CD4-positive, alpha-beta T cell treated with Interleukin-15 for 4 hours (primary cell): ENCODE measurements at places on chromosomes 5 and 9.

DNA sequence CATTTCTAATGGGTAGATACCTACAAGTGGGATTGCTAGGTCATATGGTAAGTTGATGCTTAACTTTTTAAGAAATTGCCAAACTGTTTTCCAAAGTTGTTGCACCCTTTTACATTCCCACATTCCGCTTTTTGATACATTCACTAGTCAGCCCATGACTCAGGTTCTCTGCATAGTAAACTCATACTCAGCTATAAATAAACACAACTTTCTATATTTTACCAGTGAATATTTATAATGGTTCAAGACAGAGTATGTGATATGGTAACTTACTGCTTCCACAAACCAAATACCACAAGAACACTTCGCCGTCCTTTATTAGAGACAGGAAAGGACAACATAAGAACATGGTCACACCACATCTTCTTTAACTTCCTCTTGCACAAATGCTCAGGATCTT lies 54.0 kb downstream of the PLPP1 start:
- no peak for DNase-seq

- no peak for DNase-seq
These were observed 110.2 kb downstream of the ANXA2R start for GRCh38 chr5:42929871-42930270.

DNA sequence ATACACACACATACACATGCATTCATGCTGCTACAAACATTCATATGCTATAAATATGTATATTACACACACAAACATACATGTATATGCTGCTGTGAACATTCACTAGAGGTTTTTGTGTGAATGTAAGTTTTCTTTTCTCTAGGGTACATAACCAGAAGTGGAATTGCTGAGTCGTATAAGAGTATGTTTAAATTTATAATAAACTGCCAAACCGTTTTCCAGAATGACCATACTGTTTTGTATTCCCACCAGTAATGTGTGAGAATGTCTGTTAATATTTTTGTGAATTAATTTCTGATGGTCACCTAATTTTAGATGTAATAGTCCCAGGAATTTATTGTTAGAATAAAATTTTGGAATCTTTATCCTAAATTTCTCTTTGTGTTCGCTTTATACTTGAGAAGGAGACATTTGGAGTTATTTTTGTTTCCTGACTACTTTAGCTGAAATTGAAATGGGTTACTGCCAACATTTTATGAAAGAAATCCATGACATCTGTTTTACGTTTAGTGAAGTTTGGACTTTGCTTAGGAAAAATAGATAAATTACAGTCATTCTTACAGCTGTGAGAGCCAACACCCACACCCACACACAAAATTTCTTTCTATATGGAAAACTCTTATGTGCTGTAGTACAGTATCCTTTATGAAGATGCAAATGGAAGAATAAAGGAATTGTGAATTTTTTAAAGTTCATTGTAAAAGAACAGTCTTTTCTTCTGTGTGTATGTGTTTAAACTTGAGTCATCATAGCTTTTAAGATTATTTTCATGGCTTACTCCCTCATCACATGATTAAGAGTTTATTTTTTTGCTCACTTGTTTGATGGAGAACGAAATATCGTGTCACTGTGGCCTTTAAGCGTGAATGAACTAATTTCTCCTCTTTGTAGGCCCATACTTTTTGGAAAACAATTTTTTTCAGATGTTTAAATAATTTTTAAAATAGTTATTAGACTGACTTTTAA lies 24.3 kb downstream of the CENPP start:
- no peak for DNase-seq

GRCh38 chr5:158812408-158812807 lies 287.3 kb downstream of the EBF1 start:
- DNase-seq: peak; percentile 13

GRCh38 chr5:151150471-151151262 lies 6.9 kb downstream of the ANXA6 start:
- peak; percentile 80 for DNase-seq

GRCh38 chr5:128905568-128906110 lies 59.6 kb upstream of the SLC27A6 start:
- peak; percentile 57 for DNase-seq

- DNase-seq: no peak
These were observed 120.1 kb upstream of the MTAP start for GRCh38 chr9:21682381-21682780.

DNA sequence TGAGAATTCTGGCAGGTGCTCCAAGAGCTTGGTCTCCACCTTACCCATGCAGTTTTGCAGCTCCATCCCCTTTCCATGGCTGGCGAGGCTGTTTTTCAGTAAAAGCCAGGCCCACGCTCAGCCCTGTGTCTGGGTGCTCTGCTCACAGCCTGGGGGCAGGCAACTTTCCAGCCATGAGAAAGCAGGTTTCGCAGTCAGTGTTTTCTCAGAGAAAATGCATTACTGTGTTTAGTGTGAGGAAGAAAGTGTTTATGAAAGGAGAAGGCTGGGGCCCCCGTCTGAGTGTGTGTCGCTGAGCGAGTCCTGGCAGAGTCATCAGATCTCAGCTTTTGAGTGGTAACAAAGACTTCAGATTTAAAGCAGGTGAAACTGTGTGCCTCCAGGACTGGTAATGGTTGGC lies 248.1 kb downstream of the IRX1 start:
- no peak for DNase-seq

DNA sequence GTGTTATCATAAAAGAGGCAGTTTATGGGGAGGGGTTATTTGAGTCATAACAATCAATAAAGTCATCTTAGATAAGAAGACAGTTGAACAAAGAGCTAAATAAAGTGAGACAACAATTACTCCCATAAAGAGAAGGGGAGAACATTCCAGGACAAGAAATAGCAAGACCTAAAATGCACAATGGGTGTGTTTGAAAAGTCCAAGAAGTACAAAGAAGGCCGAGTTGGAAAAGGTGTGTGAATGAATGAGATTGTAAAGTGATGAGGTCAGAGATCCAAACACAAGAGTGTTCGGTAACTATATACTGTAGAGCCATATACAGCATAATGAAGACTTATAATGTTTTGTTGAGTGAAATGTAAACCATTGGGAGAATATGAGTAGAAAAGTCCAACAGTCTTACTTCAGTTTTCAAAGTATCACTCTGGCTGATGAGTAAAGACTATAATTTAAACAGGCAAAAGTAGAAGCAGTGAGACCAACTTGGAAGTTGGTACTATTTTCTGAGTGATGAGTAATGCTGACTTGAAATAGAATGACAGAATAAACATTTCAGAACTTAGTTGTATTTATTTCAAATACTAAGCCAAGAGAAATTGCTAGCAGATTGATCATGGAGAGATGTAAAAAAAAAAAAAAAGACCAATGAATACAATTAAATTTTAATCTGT lies 868.7 kb upstream of the CDH9 start:
- no peak for DNase-seq

DNA sequence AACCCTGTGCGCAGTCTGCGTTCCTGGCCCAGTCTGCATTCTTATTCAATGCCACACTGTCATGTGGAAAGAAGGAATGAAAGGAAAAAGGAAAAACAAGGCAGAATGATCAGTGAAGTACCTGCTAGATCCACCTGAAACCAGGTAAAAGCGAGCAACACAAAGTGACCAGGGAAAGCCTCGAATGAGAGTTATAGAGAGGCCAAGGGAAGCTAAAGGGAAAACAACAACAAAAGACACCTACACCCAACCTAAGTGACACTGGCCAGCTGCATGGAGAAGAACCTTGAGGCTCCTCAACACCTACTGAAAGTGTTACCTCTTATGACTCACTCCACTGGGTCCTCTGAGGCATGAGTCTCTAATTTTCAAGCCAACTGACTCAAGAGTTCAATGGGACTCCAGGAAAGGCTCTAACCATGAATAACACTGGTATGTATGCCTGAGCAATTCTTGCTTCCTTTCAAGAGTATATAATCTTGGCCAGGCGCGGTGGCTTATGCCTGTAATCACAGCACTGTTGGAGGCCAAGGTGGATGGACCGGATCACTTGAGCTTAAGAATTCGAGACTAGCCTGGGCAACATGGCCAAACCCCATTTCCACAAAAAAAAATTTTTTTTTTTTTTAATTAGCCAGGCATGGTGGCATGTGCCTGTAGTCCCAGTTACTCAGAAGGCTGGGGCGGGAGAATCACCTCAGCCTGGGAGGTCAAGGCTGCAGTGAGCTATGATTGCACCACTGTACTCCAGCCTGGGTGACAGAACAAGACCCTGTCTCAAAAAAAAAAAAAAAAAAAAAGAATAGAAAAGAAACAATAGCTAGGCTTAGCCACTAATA lies 29.0 kb downstream of the MTMR12 start:
- peak; percentile 35 for DNase-seq

DNA sequence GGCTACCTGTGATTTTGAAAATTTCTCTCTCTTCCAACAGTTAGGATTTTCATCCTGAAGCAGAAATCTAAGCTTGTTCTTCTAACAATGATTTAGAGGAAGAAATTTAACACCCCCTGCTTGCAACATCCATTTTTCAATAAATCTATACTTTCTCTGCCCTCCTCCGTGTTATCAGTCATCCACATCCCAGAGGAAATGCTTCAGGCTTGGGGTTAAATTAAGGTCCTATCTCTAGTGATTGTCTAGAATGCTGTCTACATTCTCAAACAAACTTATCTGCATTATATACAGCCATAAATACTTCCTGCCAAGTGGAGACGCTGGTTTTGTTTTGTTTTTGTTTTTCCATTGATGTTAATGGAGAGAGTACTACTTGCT lies 371.0 kb downstream of the CSNK1G3 start:
- DNase-seq: no peak

GRCh38 chr9:86821006-86821845 lies 126.1 kb downstream of the GAS1 start:
- no peak for DNase-seq

DNA sequence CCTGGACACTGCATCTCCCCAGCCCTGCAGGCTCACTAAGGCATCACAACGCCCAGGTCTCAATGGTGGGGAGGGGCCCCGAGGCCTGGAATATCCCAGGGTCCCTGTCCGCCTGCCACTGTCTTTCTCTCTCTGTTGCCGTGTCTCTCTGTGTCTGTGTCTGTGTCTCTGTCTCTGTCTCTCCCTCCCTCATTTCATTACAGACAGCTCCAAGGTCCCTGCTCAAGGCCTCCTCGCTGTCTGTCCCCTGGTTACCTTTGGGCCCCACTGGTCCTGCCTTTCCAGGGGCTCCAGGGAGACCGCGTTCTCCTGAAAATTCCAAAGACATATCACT lies 3.2 kb downstream of the FCN1 start:
- no peak for DNase-seq

- no peak for DNase-seq
These were observed 18.2 kb upstream of the ESM1 start for GRCh38 chr5:55003432-55004065.

- DNase-seq: no peak
These were observed 52.0 kb downstream of the CEMIP2 start for GRCh38 chr9:71716138-71716909.

- DNase-seq: no peak
These were observed 275.1 kb upstream of the MPDZ start for GRCh38 chr9:13554626-13555025.

GRCh38 chr5:180287868-180288267 lies 4.0 kb downstream of the MAPK9 start:
- DNase-seq: no peak

DNA sequence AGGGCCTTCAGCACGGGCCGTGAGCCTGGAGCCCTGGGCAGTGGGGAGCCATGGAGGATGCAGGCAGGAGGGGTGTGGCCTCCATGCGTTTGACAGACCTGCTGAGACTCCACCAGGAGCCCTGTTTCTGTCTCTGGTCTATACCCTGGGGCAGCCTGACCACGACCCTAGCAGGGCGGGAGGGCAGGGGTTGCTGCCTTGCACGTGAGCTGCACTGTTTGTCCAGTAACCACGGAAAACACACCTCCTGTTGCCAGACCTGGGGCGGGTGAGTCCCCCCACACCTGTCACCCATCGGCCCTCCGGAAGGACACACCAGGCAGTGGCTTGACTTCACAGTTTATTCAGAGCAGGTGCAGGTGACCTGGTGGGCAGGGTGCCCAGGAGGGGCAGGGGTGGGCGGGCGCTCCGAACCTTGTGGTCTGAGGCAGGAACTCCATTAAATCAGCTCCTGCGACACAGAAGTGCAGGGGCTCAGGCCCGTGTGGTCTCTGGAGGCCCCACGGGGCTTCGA lies 3.9 kb downstream of the LCN8 start:
- no peak for DNase-seq

GRCh38 chr5:150101023-150101422 lies 14.7 kb upstream of the CSF1R start:
- no peak for DNase-seq

DNA sequence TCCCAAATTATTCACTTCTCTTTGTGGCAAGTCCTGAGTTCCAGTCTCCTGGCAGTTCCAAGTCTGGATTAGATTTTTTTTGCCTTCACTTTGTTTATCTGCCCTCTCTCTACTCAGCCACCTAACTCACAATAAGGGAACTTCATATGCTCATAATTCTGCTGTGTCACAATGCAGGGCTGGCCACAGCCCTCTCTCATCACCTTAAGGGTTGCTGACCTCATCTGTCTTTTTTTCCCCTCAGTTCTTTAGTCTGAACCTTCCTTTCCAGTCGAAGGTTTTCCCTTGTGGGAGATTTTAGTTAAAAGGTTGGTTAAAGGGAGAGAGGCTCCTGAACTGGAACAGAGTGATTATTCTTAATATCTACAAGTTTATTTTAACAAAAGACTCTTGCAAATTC lies 4.1 kb downstream of the BAG1 start:
- no peak for DNase-seq

DNA sequence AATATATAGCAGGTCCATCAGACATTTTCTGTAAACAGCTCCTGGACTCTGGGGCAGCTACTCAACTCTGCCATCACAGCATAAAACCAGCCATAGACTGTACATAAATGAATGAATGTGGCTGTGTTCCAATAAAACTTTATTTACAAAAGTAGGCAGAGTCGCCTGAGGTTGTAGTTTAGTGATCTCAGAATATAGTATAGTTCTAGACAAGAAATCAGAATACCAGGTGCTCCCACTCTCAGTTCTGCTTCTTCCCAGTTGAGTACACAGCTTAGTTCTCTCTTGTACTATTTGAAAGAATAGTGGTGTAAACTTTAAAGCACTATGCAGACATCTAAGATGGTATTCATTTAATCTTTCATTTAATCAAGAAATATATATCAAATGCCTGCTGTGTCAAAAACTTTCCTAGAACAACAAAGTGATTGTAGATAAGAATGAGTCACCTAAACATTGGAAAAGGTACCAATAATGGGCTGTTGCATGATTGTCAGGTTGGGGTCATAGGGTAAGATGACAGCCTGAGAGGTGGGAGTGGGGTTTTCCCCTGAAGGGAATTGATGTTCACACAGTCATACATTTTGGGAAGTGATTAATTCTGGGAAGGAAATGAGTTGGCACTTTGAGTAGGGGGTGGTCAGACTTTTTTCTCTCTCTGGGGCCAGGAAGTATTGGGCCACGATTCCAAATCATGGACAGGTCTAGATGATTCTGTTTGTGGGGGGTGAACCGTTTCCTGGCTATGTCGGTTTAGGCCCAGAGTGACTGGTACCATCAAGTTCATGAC lies 37.0 kb downstream of the TNFSF8 start:
- peak; percentile 32 for DNase-seq
